ENCODE measurements at places on chromosomes 16 and 17. TPM values are rescaled to one million over a fixed set of nuclear protein-coding genes. Genes with fewer than 3 reads are reported as not detected.

DNA sequence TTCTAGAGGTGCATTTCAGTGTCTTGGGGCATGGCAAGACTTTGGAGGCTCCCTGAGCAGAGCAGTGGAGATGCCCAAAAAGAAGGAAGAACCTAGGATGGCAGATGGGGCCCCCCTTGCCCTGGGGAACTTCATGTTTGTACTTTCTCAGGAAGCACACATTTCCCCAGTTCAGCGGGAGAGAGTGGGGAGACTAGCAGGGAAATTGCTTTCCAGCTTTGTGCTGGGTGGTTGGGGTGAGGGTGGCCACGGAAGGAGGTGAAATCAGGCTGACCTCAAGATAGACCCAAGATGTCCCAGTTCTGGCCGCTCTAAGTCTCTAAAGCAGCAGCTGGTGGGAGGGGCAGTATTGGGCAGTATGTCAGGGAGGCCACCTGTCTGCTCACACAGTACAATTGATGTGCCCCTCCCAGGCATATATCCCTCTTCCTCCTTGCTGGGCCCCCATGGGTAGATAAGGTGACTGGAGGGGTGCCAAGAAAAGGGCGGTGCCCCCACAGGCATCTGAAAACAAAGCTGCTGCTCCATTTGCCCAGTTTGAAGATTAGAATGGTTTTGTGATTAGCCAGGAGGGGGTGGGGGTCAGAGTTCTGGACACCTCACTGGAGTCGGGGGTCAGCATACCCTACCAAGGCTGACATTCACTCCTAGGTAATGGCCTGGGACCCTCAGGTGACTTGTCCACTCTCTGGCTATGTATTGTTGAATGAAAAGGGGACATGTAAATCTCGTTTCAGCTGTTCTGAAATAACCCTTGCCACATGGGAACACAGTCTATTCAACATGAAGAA is 17.1 kb upstream of the NAGLU start:
- no peak overlapping the region for H3K4me3 ChIP-seq
- peaks cover 6% of the 10 kb centered on the region for H3K4me1 ChIP-seq

DNA sequence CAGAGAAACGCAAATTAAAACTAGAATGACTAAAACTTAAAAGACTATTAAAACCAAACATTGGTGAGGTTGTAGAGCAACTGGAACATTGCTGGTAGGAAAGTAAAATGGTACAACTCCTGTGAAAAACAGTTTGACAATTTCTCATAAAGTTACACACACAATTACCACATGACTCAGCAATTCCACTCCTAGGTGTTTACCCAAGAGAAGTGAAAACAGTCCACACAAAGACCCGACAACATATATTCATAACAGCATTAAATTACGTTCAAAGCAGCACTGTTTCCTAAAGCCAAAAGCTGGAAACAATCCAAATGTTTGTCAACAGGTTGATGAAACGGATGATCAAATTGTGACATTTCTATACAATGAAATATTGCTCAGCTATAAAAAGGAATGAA is 26.5 kb upstream of the ALOX12 start:
- no peaks in the 10 kb centered on the region for H3K27me3 ChIP-seq
- no peaks in the 10 kb centered on the region for H3K36me3 ChIP-seq
- H3K27ac ChIP-seq: no peak overlapping the region
- no peak for DNase-seq
- H3K4me1 ChIP-seq: peaks cover 2% of the 10 kb centered on the region

DNA sequence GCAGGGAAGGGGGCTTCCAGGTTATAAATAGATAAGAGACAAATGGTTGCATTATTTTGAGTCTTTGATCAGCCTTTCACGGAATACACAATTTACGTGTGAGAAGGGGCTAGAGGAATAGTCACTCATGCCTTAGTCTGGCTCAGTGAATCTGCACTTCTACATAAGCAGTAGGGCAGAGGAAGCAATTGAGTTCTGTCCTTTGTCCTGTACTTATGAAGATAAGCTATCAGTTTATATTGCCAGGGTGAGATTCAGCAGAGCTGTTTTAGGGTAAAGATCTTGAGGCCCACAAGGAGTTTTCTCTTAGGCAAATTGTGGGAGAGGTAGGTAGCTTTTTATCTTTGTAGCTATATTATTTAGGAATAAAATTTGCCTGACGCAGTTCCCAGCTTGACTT is 33.3 kb downstream of the TOM1L1 start:
- no peaks in the 10 kb centered on the region for H3K36me3 ChIP-seq
- no peak overlapping the region for H3K27ac ChIP-seq
- no peak overlapping the region for H3K4me3 ChIP-seq

- H3K4me3 ChIP-seq: no peak overlapping the region
- no peak overlapping the region for H3K27ac ChIP-seq
- H3K4me1 ChIP-seq: peaks cover 2% of the 10 kb centered on the region
- no peak for DNase-seq
Measured at GRCh38 chr17:35390663-35391062, 17.2 kb upstream of the SLFN11 start.

Gene LITAFD
- not detected for total RNA-seq

Gene TRPV2
- 114 TPM for total RNA-seq

GRCh38 chr16:46787909-46788308 is 39.8 kb upstream of the MYLK3 start:
- H3K27ac ChIP-seq: no peak overlapping the region
- peaks cover 28% of the 10 kb centered on the region for H3K4me1 ChIP-seq
- H3K36me3 ChIP-seq: peaks cover 5% of the 10 kb centered on the region
- no peak for DNase-seq
- H3K4me3 ChIP-seq: no peak overlapping the region
- peaks cover 2% of the 10 kb centered on the region for H3K27me3 ChIP-seq

Gene KCNJ2
- not detected for total RNA-seq

- peak overlapping the region; percentile 95 for H3K27ac ChIP-seq
- H3K36me3 ChIP-seq: peaks cover 11% of the 10 kb centered on the region
- no peak for DNase-seq
Measured at GRCh38 chr17:4987767-4988567, 492 bp upstream of the CAMTA2 start.

Gene MOSMO
- total RNA-seq: 11.9 TPM

Gene ZPBP2
- not detected for total RNA-seq

- H3K27me3 ChIP-seq: no peaks in the 10 kb centered on the region
- H3K4me1 ChIP-seq: no peaks in the 10 kb centered on the region
- H3K4me3 ChIP-seq: no peak overlapping the region
Measured at GRCh38 chr16:53775106-53775820, 71.3 kb downstream of the FTO start.

Gene C16orf74
- total RNA-seq: 1.6 TPM

- no peaks in the 10 kb centered on the region for H3K4me1 ChIP-seq
- H3K4me3 ChIP-seq: no peak overlapping the region
- H3K27me3 ChIP-seq: peaks cover 53% of the 10 kb centered on the region
- H3K36me3 ChIP-seq: no peaks in the 10 kb centered on the region
Measured at GRCh38 chr17:36813357-36813756, 123.9 kb upstream of the LHX1 start.

Gene TBC1D3H
- not detected for total RNA-seq

- H3K4me1 ChIP-seq: no peaks in the 10 kb centered on the region
- no peak overlapping the region for H3K4me3 ChIP-seq
- H3K36me3 ChIP-seq: no peaks in the 10 kb centered on the region
- no peak for DNase-seq
Measured at GRCh38 chr17:5840811-5841446, 229.2 kb upstream of the WSCD1 start.

Gene AANAT
- total RNA-seq: not detected
